Activated CD8-positive, alpha-beta T cell treated with anti-CD3 and anti-CD28 coated beads, Interleukin-2, amount 10 ng/mL, durations not matched to agents 7 days and 5 days (primary cell): ENCODE measurements at places on chromosomes 1 and 21.

DNA sequence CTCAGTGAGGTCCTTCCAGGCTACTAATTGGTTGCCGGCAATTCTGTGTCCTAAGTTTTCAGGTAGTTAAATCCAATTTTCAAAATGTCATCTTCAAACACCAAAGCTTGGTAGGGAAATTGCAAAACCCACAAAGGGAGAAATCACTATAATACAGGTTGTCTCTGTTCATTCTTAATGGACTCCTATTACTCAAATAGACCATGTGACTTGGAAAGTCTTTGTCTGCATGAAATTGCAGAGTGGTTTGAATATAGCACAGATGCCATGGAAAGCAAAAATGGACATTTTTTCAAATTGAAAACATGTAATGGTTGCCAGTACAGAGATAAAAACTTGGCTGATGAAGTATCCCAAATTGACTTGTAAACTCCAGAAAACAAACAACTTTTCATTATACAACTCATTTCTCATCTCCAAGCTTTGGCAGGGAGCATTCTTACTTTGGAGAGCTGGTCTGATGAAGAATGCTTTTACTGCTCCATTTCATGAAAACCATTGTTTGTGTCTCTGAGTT, 169.5 kb upstream of the PKN2 start:
- no peak for DNase-seq

- no peak for DNase-seq
These were observed 129.5 kb upstream of the PRMT6 start for GRCh38 chr1:106926803-106927582.

DNA sequence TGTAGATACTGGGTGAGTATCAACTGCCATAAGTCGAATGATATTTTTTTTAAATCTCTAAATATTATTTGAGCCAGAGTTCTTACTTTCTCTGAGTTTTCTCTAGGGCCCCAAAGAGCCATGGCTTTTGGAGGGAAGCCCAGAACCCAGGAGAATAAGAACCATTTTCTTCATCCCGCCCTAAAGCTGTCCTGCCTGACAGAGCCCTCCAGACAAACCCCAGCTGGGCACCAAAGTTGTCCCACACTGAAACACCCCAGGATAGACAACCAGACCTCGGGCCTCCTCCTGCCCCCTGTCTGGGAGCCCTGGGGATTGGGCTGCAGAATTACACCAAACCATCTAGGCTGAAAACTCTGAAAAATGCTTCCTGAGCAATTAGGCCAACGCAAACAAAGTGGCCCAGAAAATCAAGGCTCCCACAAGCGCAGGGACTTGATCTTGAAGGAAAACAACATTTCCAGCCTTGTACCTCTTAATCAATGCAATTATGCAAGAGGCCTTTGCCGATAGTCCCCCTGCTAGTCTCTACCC, 113.1 kb downstream of the RRAGC start:
- DNase-seq: no peak

- DNase-seq: no peak
These were observed 84.9 kb upstream of the CXADR start for GRCh38 chr21:17427831-17428483.

GRCh38 chr1:184489908-184490307, 103.1 kb downstream of the C1orf21 start:
- DNase-seq: no peak
